ENCODE measurements at places on chromosomes 13 and 19.
A peak's percentile ranks its signal among the peaks of the same experiment; 100 is the strongest.

DNA sequence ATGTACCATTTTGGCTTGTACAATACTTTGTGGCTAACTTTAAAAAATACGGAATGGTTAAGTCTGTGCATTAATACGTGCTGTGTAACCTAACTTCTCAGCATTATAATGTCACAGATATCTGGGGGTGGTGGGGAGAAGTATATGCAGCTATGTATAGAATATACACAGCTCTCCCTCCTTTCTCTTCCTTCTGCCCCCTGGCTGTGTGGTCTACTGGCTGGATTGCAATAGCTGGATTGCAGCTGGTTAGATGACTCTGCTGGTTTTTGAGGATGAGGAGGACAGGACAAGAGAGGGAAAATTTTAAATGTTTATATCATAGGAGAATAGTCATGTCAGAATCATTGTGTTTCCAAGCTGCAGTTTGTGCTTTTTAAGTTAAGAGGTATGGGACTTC, 9.7 kb downstream of the RNASEH2B start:
- DNase-seq: peak; percentile 67

DNA sequence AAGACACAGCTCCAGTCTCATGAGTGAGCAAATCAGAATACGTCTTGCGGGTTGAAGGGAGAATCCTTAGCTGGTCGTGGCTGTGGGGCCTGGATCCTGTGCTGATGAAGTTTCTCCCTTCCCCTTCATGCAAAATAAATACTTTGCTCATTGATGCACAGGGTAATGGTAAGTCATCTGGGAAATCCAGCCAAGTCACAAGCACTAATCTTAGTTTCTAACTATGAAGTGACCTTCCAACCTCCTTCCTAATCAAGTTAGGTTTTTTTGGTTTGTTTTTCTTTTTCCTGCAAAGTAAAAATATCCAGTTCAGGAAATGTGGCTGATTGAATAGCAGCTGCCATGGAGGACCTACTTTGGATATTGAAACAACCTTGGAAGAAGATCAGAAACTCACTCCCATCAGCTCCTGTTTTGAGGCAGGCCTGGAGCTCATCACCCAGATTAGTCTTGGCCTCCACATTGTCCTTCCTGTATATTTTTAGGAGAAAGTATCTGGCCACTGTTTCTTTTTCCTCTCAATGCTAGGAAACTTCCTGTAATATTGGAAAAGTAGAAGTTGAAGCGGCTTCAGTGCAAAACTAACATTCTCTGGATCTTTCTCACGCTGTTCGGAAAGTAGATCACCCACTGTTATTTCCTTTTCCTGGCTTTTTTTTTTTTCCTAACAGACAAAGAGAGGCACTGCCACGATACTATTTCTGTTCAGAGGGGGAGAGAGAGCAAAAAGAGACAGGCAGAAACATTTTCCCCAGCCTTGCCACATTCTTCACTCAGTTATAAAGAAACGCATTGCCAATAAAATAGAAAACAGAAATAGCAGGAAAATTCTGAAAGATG, 12.3 kb upstream of the ARL11 start:
- DNase-seq: no peak

- DNase-seq: no peak
Observed at GRCh38 chr19:58304748-58305064, 471 bp upstream of the ERVK3-1 start.

GRCh38 chr13:95614641-95615245, 29.8 kb downstream of the DZIP1 start:
- no peak for DNase-seq

GRCh38 chr19:1259206-1259875, 9.8 kb upstream of the CIRBP start:
- peak; percentile 46 for DNase-seq

- DNase-seq: no peak
Observed at GRCh38 chr19:29662604-29663404, 2.5 kb upstream of the PLEKHF1 start.

GRCh38 chr19:38250821-38251563, 5.2 kb downstream of the PPP1R14A start:
- DNase-seq: no peak

- DNase-seq: no peak
Observed at GRCh38 chr13:109273326-109273751, 513.0 kb downstream of the IRS2 start.

- no peak for DNase-seq
Observed at GRCh38 chr19:18009412-18010066, 1.6 kb downstream of the ARRDC2 start.

- DNase-seq: no peak
Observed at GRCh38 chr13:39362652-39363381, 240.2 kb downstream of the LHFPL6 start.

DNA sequence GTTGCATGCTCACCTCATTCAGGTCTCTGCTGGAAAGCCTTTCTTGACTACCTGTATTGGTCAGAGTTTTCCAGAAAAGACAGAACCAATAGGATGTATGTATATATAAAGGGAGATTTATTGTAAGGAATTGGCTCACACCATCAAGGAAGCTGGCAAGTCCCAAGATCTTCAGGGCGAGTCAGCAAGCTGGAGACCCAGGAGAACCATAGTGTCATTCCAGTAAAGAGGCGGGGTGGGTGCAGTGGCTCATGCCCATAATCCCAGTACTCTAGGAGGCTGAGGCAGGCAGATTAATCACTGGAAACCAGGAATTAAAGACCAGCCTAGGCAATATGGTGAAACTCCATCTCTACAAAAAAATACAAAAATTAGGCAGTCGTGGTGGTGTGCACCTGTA, 30.4 kb upstream of the FARP1 start:
- no peak for DNase-seq

GRCh38 chr13:30027569-30028455, 177.4 kb upstream of the UBL3 start:
- DNase-seq: no peak

DNA sequence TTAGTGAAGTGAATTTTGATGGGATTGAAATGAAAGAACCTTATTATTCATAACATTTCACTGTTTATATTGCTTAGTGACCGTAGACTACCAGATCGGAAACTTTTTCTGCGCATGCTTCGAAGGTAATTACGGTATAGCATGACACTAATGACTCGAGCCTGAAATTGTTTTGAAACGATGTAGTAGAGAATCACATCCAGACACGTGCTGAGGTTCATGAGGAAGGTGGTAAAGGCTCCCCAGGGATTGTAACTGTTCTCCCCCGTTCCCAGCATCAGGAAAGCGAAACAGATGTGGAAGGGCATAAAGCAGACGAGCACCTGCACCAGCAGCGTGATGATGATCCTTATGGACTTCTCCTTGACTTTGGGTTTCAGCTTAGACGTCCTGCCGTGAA, 3.3 kb downstream of the GPR18 start:
- no peak for DNase-seq

GRCh38 chr19:3543150-3544057, 4.4 kb downstream of the TEKTIP1 start:
- no peak for DNase-seq

GRCh38 chr13:87426742-87427141, 244.4 kb upstream of the SLITRK5 start:
- DNase-seq: no peak

- DNase-seq: no peak
Observed at GRCh38 chr13:33678906-33679657, 138.9 kb upstream of the RFC3 start.

DNA sequence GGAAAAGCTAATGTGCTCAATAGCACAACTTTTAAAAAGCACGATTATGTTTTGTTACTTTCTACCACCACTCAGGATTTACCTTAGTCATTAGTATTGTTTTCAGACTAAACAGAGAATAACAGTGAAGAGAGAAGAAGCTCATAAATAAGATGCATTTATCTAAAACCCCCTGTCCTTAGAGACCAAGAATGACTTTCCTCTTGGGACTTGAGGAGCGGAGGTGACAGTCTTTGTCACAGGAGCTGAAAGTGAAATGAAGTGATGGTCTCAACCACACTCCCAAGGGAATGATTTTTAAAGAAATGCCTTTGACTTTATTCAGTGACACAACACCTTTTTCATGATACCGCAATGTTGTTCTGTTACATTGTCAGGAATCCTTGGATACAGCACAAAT, 190.6 kb upstream of the NBEA start:
- DNase-seq: no peak

DNA sequence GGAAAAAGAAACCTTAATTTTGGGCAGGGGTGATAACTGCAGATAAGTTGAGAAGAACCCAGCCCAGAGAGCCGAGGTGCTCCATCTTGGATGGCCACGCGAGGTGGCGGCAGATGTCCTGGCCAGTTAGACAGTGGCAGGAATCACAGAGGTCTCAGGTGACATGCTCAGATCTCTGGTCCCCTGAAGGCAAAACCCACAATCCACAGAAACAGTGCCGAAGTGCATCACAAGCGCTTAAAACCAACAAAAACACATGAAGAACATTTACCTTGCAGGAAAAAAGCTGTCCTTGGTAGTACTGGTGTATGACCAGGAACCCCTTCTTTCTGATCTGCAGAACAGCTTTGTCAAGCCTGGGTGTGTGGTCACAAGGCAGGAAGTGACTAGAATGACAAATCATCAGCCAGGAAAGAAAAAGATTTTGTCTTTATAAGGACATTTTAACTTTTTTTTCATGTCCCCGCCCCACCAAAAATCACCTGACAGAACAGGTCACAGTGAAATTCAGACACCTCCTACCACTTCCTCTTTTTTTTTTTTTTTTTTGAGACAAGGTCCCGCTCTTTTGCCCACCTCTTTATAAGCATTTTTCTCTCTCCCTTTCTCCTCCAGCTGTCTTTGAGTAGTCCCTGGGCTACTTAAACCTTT, at the start of gene LCP1:
TSS of gene LCP1 (minus strand) at position 338 of the 651 bp plus-strand sequence. CDS start 22,515 bp downstream, outside the sequence.
- DNase-seq: peak; percentile 75

DNA sequence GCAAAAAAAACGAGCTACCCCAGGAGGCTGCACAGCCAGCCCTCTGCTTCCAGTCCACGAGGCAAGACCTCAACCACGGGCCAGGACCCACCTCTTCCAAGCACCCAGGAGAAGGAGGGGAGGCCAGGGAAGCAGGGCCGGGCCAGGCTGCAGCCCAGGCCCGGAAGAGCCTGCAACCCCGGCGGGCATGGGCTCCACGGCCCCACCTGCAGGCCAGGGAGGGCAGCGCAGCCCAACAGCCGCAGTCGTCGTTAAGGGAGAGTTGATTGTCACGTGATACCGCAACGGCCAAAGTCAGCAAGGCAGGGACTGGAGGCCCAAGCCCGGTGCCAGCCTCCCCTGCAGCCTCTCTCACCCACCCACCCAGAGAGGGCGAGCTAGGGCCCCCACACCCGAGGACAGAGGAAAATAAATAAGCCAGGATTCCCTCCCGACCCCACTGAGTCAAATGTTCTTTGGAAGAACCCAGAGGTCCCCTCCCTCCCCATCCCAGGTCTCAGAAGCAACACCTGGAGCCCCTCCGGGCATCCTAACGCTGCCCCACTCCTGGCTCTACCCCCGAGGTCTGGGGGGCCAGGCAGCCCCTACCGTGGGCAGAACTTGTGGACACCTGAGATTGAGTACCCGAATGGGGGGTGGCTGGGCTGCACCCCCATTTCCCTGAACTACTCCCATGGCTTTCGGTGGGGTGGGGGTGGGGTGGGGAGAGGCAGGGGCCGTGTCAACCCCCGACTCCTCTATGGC, 5.2 kb upstream of the REXO1 start:
- DNase-seq: peak; percentile 81

DNA sequence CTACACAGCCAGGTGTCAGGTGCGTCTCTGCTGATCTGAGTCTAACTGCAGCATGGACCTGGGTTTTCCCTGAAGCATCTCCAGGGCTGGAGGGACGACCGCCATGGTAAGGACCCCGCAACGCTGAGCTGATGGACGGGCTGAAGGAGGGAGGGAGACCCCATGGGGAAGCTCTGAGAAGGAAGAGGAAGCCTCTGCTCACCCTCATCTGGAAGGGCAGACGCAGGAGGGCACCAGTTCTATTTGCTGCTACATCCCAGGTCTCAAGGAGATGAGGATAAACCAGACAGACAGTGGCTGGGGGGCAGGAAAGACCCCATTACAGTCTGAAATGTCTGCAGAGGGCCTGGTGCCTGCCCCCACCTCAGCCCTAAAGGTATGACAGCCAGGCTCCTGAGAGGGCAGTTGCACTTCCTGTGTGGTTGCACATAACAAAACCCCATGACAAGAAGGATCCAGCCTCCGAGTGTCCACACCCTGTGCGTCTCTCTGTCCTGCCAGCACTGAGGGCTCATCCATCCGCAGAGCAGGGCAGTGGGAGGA, at the start of gene LILRA2:
TSS of gene LILRA2 (plus strand) at position 461 of the 543 bp plus-strand sequence. CDS start 89 bp downstream, outside the sequence.
- peak; percentile 33 for DNase-seq

DNA sequence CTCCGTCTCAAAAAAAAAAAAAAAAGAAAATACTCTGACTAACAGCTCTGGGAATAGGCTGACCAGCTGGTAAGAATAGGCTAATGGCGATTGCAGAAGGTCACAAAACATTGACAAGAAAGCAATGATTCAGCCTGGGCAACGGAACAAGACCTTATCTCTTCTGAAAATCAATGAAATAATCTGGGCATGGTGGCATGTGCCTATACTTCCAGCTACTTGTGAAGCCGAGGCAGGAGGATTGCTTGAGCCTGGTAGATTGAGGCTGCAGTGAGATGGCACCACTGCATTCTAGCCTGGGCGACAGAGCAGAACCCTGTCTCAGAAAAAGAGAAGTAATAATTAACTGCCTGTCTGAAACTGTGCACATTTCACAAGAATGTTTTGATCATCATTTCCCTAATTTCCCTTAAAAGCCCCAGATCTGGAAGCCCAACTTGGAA, 18.8 kb upstream of the MTRF1 start:
- peak; percentile 40 for DNase-seq

DNA sequence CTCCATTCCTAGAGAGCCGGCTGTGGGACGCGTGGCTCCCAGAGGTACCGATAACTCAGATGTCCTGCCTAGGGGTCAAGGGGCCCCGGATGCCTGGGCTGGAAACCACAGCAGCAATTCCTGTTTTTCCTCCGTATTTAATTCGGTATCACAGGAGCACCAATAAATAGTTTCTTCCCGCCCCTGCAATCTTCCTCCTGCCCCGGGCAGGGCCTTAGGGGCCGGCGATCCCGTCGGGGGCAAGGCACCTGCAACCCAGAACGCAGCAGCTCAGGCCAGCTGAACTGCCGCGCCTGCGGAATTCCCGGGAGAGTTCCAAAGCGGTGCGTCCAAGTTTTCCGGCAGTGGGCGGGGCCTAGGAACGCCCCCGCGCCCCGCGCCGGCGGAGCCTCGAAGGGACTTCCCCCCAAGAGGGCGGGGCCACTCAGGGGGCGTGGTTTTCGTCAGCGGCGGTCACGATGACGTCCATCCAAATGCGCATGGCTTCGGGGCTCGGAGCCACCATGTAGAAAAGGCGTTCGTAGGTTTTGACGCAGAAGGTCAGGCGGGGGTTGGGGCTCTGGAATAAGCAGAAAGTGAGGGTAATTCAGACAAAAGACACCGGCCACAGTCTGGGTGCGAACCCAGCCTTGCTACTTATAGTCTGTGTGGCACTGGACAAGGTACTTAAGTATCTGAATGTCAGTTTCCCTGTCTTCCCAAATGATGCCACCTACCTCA, 9.7 kb upstream of the LYPD3 start:
- DNase-seq: peak; percentile 54

GRCh38 chr19:12703046-12703445, 6.6 kb upstream of the FBXW9 start:
- peak; percentile 59 for DNase-seq

DNA sequence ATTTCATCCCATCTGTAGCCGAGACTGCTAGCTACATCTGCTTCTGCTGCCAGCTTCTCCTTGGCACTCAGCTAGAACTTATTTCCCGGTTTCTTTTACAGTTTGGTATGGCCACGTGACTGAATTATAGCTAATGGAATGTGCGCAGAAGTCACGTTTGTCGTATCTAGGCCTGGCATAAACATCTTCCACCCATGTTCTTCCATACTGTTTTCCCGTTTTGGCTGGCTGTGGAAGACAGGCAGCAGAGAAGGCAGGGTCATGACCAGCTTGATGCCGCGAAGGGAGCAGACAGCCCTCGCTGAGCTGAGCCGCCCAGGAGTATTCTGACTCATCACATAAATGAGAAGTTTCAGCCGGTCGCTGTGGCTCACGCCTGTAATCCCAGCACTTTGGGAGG, 186.7 kb downstream of the RFC3 start:
- DNase-seq: no peak
